ENCODE measurements at places on chromosomes 12 and 14.
A peak's percentile ranks its signal among the peaks of the same experiment; 100 is the strongest.

DNA sequence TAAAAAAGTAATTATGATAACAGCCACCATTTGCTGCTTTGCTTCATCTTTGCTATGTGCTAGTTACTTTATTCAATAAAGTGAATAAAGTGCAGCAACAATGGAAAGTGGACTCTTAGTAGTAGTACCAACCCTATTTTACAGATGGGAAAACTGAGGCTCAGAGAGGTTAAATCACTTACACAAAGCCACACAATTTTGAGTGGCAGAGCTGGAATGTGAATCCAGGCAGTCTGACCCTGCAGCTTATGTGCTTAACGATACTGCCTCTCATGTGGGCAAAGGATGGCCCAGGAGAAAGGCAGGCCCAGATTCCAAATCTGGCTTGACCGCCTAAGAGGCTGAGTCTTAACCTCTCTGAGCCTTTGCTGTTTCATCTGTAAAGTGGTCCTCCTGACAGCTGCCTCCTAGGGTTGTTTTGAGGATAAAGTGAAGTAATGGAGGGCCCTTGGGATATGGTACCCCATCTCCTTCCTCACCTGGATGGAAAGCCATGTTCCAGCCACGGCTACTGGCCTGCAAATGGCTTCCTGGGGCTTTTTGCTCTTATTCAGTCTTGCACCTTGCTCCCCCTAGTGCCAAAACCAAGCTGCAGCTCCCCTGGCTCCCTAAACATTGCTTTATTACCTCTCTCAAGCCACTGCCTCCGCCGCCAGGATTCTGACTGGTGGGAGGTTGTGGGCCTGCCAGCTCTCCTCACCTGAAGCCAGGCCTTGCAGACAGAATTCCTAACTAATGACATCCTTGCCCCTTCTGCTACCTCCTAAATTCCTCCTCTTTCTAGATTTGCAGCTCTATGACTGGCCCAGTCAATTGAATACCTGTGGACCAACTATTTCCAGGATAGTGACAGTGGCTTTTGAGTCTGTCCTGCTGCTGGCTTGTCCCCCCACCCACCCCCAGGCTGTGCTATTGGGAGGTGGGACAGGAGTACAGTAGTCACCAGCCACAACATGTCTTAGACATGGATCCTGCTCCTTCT, 283.3 kb upstream of the PWP1 start:
- peak; percentile 77 for DNase-seq

- no peak for DNase-seq
These were observed 1.3 kb downstream of the GPN3 start for GRCh38 chr12:110466791-110467190.

DNA sequence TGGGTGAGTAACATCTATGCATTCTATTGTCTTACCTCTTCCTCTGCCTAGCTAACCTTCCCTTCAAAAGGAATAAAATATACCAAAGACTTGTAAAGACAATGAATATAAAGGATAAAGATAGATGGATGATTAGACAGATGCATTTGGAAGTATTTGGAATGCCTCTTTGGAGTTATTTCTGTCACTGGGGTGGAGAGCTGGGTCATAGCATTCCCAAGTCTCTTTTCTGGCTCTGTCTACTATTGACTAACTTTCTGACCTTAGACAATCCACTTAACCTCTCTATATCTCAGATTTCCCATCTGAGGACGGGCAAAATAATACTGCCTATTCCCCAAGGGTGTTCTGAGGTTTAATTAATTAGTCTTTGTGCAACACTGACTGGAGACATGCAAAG, 517.4 kb downstream of the DIO2 start:
- no peak for DNase-seq

DNA sequence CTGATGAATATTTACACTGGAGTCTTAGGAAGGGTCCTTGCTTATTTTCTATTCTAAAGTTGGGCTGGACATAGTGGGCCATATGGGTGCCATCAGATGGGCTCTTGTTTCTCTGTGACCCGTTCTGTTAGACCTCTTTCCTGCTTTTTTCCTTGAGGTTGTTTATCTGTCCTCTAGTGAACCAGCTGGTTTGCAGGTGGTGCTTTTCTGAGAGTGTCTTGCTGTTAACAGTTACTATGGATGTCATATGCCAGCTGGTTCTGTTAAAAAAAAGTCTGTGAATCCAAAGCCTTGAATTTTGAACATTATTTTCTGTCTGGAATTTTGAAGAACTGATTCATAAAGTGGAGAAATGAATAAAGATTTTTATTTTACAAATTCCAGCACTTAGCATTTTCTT, 29.2 kb downstream of the ZC3H14 start:
- DNase-seq: no peak
